ENCODE measurements at places on chromosomes 4 and X.

- no peak for DNase-seq
Measured at GRCh38 chrX:47902161-47902560, 65.5 kb downstream of the ZNF81 start.

- DNase-seq, result no peak
Measured at GRCh38 chrX:40778861-40779575, 43.7 kb upstream of the MED14 start.

- DNase-seq, result no peak
Measured at GRCh38 chr4:30840571-30840970, 120.4 kb downstream of the PCDH7 start.

GRCh38 chr4:144181391-144181790 lies 40.9 kb upstream of the GYPA start:
- no peak for DNase-seq

DNA sequence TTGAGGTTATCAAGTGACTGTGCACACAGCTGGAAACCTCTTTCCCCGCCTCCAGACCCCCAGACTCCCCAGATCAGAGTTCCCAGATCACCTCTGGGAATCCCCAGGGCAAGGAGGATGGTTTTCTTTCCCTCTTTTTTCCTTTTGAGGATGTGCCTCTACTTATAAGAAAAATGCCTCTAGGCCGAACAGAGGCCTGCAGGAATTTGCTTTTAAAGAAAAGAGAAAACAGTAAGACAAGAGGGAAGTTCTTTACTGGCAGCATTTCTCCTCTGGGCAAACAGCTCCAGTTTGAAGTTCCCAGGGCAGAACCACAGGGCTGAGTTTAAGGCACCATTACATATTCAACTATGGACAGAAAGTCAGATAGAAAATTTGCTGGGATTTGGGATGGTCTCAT lies 837.9 kb upstream of the LCORL start:
- no peak for DNase-seq

DNA sequence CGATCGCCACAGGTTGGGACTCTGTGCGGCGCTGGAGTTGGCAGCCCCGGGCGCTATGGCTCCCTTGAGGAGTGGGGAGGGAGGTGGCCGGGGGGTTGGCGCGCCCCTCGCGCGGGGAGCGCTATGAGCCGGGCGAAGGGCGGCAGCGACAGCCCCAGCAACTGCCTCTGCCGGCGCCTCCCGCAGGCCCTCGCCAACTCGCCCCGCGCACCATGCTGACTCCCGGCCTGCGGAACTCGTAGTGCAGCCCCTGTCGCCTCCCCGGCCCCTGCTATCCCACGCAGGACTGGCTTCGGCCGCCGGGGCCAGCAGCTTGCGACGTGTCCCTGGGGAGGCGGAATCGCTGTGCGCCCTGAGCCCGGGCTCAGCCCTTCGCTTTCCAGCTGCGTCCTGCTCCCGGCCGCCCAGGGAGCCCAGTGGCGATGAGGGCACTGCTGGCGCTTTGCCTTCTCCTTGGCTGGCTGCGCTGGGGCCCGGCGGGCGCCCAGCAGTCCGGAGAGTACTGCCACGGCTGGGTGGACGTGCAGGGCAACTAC lies 415 bp downstream of the SHISA3 start:
- no peak for DNase-seq

DNA sequence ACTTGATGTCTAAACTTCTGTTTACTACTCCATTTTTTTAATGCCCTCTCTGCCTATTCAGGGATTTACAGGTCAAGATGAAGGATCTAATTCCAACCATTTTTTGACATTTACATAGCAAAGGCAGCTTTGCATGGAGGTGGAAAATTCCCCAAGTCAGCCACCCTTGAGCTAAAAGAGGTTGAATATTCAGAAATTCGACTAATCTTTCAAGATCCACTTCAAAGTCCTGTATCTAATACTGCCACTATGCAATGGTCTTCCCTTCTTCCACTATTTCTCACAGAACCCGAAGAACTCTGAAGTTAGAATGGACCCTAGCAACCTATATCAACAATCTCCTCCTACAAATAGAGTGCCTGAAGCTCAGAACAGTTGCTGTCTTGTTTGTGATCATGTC lies 21.6 kb downstream of the CFAP97 start:
- DNase-seq, result no peak

- DNase-seq, result no peak
Measured at GRCh38 chr4:137307806-137308205, 224.5 kb downstream of the PCDH18 start.

DNA sequence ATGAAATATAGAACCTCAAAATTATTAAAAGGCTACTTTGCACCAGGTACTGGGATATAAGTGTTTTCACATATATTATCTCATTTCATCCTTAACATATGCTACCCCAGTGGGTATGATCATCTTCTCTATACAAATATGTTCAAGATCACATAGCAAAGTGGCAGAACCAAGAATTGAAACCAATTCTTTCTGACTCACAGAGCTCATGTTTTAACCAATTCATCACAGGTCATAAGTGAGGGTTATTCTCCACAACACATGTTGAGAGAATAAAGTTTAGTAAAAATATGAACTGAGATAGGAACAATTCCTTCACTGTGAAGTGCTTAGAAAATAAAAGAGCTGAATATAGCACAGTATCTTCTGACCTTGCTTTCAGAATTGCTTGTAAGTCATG lies 442.9 kb upstream of the RASGEF1B start:
- DNase-seq, result no peak

Measured in right renal cortex interstitium (tissue), 3 donors.